Mucosa of gallbladder (tissue), 1 donor: ENCODE measurements at places on chromosomes 4 and X. TPM values are rescaled to one million over a fixed set of nuclear protein-coding genes. Genes with fewer than 3 reads are reported as not detected.

The PTPN13 gene
- 24.9 TPM for total RNA-seq

The GAGE12J gene
- not detected for total RNA-seq

The PDE6B gene
- 8.6 TPM for total RNA-seq

The RTL5 gene
- 6.8 TPM for total RNA-seq

The WDR45 gene
- 65.5 TPM for total RNA-seq

The MTMR8 gene
- 3.4 TPM for total RNA-seq

The RIBC1 gene
- total RNA-seq, result 2.6 TPM

The ARAP2 gene
- 22.3 TPM for total RNA-seq

The OPN1MW3 gene
- total RNA-seq, result not detected

The BMPR1B gene
- 9.7 TPM for total RNA-seq

The CRLF2 gene
- 2.3 TPM for total RNA-seq

The GPC4 gene
- total RNA-seq, result 38.9 TPM

The SATL1 gene
- 0.06 TPM for total RNA-seq

The INTU gene
- 10.1 TPM for total RNA-seq

The NHSL2 gene
- total RNA-seq, result 13.6 TPM

The MUC7 gene
- not detected for total RNA-seq

The KLHL4 gene
- total RNA-seq, result 1.9 TPM

The FAM133A gene
- not detected for total RNA-seq

The GPR173 gene
- total RNA-seq, result 1.4 TPM

The SSX2 gene
- total RNA-seq, result not detected

The IL9R gene
- 0.86 TPM for total RNA-seq

The UGT2B15 gene
- total RNA-seq, result 826 TPM

The SLC26A1 gene
- total RNA-seq, result 4.3 TPM

The LUZP4 gene
- not detected for total RNA-seq

The UCP1 gene
- total RNA-seq, result not detected

The FRAS1 gene
- 6.8 TPM for total RNA-seq

The MAGEB17 gene
- not detected for total RNA-seq

The EPGN gene
- not detected for total RNA-seq

The PI4K2B gene
- total RNA-seq, result 11.2 TPM

The GAGE13 gene
- 0.63 TPM for total RNA-seq

The GSX2 gene
- total RNA-seq, result not detected

The HSFX1 gene
- 0.98 TPM for total RNA-seq

The UBA6 gene
- total RNA-seq, result 38.0 TPM

The AFM gene
- total RNA-seq, result 0.35 TPM

The ATP2B3 gene
- not detected for total RNA-seq

The FAM236A gene
- not detected for total RNA-seq

The CSAG1 gene
- not detected for total RNA-seq

The CAPN6 gene
- total RNA-seq, result 35.6 TPM

The FABP2 gene
- total RNA-seq, result not detected

The GPR143 gene
- 1.8 TPM for total RNA-seq

The GPRASP1 gene
- total RNA-seq, result 17.6 TPM

The KCNE5 gene
- total RNA-seq, result 0.49 TPM

The SPANXN4 gene
- total RNA-seq, result not detected
